Activated CD4-positive, alpha-beta T cell treated with anti-CD3 and anti-CD28 coated beads for 48 hours (primary cell): ENCODE measurements at places on chromosomes 16 and 17.

- DNase-seq = no peak
Measured at GRCh38 chr17:17361867-17362539, 58.8 kb downstream of the NT5M start.

DNA sequence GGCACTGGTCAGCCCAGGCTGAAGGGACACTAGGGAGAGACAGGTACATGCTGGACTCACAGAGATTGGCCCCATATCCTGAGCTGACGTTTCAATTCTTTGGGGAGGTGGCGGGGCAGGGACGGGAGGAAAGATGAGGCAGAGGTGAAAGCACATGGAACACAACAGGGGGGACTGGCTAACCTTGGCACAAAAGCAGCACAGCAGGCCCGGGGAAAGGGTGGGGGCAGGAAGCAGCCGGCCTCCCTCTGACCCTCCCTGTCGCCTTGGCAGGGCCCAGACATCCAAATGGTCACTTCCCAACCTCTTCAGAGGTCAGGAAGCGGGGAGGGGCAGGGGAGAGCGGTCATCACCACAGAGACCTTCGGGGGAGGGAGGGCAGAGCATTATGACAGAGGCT, 6.6 kb downstream of the VAT1 start:
- no peak for DNase-seq

DNA sequence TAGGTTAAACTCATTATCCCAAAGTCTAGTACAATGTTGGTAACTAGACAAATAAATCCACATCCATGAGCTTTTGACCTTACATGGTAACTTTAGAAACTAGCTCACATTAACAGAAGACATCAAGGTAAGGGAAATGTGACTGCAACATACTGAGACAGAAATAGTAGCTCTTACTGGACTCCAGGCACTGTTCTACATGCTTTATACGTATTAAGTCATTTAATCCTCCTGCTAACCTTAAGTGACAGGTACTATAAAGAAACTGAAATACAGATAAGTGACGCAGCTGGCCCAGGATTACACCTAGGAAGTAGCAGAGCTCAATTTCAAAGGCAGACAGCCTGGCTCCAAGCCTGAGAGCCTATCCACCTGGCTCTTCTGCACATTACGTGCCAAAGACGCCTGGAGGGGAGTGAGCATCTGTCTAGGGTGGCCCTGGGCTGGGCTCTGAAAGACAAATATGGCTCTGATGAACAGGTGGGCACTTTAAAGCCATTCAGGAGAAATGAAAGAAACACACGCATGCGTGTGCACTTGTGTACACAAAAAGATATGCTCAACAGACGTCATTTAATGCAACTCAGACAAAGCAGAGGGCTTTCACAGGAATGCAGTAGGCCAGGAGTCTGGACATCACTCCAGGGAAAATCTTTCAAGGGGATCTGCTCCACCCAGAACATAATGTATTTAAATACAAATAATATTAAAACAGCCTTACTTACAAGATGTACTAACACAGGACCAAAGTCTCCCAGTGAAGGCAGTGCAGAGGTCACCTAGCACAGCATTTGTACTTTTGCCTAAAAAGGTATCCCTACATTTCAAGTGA, 4.4 kb downstream of the ZC3H7A start:
- DNase-seq = peak; percentile 32

DNA sequence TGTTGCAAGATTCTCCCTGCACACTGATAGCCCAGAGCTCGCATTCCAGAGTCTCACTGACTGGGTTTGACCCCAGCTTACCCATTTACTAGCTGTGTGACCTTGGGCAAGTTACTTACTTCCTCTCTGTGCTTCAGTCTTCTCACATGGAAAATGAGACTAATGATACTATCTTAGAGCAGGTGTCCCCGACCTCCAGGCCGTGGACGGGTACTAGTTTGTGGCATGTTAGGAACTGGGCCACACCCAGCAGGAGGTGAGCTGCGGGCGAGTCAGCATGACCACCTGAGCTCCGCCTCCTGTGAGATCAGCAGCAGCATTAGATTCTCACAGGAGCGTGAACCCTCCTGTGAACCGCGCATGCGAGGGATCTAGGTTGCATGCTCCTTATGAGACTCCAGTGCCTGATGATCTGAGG, 15.8 kb downstream of the ANKFY1 start:
- DNase-seq = peak; percentile 13

GRCh38 chr17:42669977-42670788, 6.6 kb downstream of the PLEKHH3 start:
- peak; percentile 59 for DNase-seq

DNA sequence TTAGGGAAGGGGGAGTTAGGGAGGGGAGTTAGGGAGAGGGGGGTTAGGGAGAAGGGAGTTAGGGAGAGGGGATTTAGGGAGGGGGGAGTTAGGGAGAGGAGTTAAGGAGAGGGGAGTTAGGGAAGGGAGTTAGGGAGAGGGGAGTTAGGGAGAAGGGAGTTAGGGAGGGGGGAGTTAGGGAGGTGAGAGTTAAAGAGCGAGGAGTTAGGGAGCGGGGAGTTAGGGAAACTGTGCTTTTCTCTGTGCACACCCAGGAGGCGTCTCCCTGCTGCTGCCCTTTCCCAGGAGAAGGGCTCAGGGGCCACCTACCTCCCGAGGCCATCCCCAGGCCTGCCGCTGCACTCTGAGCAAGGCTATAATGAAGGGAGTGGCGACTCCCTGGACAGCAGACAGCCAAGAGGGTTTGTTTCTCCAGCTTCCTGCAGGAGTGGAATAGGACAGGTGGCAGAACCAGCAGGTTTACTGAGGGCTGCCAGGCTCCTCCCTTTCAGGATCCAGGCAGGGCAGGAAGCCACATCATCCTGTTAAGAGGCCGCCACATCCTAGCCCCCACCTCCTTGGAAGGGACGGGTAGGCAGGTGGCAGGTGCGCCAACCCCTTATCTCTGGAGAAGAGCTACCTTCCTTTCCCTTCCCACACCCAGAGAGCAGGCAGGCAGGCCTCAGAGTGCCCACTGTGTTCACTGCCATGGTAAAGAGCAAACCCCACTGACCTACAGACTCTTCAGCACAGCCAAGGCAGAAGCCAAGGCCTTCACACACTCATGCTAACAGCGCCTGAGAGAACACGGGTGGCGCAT, 4.3 kb downstream of the CANT1 start:
- DNase-seq = no peak

DNA sequence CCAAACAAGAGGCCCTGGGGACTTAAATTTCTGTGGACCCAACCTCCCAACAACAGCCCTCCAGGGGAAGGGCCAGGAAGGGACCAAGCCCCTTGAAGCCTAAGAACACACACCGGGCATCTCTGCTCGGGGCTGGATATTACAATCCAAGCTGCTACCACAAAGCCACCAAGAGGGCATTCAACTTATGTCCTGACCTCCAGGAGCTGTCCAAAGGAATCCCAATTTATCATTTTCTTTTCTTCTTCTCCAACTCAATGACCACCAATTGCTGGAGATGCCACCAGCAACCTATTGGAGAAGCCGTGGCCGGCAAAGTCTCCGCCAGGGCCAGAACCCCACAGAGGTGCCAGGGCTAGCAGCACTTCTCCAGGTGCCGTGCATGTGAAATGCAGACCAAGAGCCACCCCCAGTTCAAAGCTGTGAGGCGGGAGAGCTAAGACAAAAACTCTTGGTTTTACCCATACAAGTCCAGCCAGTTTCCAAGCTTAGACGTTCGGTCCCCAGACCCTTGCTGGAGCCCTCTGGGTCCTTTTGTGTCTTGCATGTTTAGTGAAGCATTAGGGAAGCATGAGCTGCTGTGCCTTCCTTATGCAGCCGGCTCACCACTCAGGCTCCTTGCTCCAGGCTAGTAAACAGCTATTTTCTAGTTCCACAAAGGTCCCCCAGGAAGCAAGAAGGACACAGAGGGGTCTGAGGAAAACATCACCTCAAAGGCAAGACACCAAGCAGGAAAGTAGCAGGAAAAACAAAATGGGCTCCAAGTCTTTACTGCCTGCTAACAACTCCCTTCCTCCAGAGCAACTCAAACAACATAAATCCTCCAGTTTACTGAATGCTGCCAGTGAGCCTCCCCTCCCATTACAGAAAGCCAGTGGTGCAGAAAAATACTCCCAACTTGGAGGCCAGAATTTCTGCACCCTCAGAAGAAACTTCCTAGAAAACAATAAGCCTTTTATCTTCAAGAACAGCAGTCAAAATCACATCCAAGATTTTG, 3.2 kb downstream of the PITPNA start:
- DNase-seq = no peak

DNA sequence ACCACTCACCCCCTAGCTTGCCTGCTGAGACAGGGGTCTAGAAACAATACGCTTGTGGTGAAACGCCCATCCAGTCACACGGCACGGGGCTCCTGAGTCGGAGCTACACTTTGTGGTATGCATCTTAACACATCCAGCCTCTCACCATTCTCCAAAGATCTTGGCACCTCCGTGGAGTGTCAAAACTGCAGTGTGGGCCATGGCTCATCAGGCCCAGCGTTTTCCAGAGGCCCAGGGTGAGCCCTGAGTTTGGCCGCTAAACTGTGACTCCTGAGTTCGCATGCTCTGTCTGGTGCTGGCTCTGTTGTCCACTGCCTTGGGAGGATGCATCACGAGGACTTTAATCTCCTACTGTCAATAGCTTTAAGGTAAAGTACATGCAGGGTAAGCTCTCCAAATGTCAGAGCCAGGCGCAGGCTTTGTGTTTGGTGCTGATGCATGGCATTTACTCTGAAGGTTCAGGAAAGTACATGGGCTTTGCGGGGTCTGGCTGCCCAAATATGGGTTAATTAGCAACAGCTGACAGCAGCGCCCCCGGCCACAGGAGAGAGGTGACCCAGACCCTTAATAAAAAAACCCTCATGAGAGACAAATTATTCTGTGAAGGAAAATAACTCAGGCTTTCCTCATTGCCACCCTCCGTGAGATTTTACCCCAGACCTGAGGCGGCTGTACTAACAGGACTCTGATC, 118.4 kb downstream of the CCDC182 start:
- no peak for DNase-seq

DNA sequence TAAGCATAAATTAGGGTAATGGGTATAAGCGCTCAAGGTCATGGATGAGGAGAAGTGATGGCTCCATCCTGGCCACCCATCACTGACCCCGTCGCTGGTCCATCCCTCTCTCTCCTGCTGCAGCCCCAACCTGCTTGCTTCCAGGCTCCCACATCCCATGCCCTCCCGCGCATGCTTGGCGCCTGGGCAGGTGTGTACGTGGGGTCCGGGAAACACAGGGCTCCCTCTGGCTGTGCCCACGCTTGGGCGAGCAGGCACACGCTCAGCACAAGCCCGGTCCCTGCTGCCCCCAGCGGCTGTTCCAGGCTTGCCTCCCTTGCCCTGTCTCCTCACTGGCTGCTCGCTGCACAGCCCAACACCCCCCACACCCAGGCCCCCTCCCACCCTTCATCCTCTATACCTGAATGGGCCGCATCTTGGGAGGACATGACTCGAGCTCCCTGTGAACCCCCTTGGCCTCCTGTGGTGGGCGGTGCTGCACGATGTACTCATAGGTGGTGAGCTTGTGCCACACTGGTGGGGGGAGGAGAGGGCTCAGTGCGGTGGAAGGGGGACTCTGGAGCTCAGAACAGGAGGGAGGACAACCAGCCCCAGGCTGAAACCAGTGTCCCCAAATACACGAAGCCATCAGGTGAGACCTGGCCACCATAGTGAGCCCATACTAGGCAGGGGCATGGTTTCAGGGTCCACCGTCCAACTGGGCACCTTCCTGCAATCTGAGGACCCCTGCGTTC, 4.7 kb upstream of the TPPP3 start:
- DNase-seq = no peak

DNA sequence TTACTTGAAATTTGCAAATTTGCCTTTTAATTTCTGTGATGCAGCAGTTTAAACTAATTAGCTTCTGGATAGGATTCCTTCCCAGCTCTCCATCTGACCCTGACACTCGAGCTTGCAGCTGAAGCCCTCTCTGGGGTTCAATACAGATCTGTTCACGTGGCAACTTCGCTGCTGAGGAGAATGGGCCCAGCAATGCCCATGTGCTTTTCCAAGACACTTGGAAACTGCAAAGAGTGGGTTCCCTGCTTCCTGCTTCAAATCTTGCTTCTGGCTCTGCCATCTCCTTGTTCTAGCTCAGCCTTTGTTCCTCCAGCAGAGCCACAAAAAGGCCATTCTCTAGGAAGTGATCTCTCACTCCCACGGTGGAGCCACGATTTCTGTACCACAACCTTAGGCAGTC, 50.0 kb upstream of the IRX6 start:
- DNase-seq = no peak

- DNase-seq = no peak
Measured at GRCh38 chr17:49635121-49635520, 42.8 kb downstream of the SPOP start.

DNA sequence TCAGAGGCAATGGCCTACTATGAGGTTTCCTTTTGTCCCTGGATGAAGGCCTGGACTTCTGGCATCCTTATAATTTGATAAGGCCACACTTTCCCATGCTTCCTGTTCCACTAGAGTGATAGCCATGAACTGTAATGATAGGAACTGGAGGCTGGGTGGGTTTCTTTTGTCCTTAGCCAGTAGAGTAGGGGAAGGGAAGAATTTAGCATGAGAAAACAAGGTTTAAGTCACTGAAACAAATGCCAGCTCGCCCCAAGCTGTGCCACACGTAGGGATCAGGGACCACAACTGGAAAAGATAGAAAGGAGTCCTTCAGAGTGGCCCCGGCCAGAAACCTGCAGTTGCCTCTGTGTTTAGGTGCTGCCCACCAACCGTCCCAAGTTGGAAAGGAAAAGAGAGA, 80.9 kb upstream of the C17orf78 start:
- DNase-seq = no peak

DNA sequence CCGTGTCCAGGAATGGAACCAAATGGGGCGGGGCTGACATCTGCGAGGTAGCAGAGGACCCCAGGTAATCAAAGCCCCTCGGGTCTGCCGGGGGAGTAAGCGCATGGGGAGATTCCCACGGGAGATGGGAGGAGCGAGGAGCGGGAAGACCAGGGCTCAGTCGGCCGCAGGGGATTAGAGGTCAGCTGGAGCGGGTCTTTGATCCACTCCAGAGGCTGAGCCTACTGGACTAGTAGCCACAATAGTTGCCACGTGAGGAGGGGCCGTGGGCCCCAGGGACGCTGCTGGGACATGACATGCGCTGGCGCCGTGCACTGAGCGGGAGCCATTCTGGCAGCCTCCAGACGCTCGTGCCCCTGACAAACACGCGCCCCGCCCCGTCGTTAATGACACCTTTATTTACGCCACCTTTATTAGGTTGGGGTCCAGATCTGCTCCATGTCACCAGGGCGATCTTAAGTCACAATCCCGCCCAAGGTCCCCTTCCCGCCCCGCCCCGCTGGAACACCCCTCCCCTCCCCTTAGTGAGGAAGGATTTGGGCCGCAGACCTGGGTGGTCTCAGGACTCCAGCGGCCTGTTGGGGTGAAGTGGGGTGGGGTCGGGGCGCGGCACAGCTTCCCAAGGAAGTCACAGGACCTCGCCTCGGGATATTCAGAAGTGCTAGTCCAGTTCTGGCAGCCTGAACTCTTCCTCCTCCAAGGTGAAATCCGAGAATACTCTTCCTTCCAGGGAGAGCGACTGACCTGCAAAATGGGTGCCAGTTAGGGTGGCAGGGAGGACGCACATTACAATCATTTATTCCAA, 15.0 kb downstream of the PPY start:
- DNase-seq = no peak
